Foreskin fibroblast (primary cell): ENCODE measurements at places on chromosomes 5 and 9.
A peak's percentile ranks its signal among the peaks of the same experiment; 100 is the strongest.

DNA sequence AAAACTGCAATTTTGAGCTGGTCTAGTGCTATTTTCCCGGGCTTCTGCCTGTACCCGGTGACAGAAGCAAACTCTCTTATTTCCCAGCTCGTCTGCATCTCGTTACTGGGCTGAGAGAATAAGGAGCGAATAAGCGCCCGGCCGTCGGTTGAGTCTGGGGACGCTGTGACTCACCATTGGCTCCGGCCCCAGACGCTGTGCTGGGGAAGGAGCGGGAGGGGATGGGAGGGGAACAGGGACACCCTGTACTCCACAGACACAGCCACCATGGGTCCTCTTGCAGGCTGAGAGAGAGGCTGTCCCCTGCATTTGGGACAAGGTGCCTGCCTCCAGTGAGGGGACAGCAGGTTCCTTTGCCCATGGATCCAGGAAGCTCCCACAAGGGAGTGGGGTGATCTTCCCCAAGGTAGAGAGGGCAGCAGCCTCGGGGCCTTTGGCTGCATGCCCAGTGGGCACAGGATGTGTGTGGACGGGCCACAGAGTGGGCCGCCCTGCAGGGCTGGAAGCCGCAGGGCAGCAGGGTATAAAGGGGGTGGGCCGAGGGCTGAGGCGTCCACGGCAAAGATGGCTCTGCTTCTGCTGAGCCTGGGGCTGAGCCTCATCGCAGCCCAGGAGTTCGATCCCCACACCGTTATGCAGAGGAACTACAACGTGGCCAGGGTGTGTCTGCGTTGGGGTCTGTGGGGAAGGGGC is at the start of gene LCN9:
Gene LCN9 (plus strand): TSS at position 552 of the 693 bp plus-strand sequence. CDS start 13 bp downstream, at position 565.
- DNase-seq = peak; percentile 11

DNA sequence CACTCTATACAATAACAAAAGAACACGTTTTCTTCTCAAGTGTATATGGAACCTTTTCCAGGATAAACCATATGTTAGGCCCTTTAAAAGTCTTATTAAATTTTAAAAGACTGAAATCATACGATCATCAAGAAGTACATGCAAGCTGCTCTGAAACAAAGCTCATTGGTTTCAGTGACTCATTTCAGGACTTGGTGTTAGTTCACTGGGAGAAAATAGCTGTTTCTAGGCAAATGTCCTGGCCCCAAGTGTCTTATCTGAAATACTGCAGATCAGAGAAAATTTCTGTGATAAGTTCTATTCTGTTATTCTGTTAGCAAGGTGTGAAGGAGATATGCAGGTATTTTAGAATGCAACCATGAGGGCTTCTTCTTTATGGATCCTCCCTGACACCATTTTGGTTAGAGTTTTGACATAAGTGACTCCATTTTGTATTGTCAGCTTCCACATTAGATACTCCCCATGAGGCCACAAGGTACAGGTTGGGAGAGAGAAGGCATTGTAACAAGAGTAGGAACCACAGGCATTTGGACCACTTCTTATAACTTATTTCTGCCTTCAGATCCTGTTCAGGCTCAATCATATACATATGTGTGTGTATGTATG is 7.5 kb upstream of the CCDC180 start:
- DNase-seq = no peak

GRCh38 chr5:175614223-175614815 is 43.6 kb upstream of the HRH2 start:
- DNase-seq = no peak

DNA sequence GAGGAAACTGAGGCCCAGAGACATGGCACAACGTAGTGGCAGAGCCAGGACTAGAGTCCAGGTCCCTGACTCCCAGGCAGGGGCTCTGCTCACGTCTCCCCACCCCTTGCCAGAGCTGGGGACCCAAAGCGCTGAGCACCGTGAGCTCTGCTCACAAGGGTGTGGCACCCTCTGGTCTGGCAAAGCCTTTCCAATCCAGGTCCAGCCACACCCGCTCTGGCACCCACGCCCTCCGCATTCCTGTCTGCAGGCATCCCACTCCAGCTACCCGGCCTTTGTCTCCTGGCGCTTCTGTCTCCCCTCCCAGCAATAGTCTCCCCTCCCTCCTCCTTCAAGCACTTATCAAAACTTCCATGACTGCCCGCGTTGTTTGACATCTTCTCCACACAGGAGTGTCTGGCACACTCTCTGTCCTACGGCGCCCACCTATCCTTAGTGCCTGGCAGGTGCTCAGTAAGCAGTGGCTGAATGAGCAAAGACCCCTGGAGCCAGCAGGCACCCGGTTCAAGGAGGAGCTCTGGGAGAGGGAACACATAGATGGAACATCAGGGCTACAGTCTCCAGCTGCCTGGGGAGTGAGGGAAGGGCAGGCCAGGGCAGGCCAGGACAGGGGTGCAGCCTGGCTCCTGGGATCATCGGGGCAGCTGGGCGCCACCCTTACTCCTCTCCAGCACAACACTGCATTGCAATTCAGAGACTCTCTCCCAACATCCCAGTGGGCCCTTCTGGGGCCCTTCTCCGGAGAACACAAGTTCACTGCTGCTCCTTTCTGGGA is 12.0 kb downstream of the HIGD2A start:
- DNase-seq = no peak

DNA sequence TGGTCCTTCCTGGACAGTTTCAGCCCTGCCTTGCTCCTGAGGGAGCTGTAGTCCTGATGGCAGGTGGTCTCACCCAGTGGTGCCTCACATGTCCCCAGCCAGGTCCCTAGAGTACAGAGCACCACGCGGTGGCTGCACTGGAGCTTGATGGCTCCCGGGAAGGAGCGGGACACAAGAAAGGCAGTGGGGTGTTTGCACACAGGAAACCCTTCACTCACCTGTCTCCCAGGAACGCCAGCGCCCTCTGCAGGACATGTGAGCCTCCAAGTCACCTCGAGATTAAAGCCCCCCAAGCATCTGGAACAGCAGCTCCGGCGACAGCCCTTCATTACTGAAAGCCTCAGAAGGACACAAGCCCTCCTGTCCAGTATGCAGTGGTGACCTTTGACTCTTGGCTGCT is 19.9 kb upstream of the TMEM250 start:
- DNase-seq = no peak
